ENCODE measurements at places on chromosomes 12 and 14. TPM values are rescaled to one million over a fixed set of nuclear protein-coding genes. Genes with fewer than 3 reads are reported as not detected.

FSCB gene
- not detected for total RNA-seq

ANKRD9 gene
- 52.0 TPM for total RNA-seq

RTN1 gene
- 3.7 TPM for total RNA-seq

TEX52 gene
- total RNA-seq, result not detected

DNA sequence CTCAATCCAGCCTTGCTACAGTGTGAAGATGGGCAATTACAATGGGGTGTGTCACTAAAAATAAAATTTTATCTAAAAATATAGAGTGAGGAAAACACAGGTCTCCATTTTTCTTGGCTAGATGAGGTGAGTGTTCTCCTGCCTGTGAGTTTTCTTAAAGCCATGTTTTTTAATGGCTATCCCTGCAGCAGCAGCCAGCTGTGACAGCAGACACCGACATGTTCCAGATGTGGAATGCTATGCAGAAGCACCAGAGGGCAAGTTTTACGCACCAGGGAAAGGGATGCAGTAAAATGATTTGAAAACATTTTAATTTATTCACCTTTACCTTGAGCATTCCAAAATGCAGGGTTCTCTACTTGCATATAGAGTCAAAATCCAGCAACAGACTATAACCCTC is 577.0 kb upstream of the STXBP6 start:
- no peak for DNase-seq

GRCh38 chr12:109553906-109554500 is 19.3 kb downstream of the MMAB start:
- no peak for DNase-seq

- DNase-seq, result no peak
These were observed 1720.2 kb upstream of the SEL1L start for GRCh38 chr14:83253870-83254269.

DNA sequence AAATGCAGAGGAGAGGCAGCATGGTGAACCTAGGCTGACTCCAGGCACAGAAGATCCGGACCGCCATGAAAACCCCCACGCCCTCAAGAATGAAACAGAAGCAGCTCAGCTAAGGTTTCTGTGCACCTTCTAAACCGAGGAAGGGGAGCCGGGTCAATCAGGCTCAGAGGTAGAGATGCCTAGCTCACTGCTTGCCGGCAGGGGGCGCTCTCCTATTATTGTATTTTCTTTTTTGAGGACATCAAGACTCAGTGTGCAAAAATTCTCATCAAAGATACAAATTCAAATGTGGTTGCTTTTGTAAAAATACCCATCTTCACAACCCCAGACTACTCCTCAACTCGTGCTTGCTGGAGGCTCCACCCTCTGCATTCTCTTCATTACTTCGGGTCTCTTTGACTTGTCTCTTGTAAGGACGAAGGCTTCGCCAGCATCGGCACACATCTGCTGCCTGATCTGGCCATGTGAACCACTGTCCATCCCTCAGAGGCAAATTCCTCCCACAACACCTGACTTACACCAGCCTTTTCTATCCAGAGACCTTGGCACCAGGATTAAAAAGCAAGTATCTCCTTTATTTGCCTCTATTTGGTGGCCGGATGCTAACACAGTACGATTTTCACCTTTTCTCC is 33.4 kb upstream of the RNASE3 start:
- DNase-seq, result peak; percentile 69

DNA sequence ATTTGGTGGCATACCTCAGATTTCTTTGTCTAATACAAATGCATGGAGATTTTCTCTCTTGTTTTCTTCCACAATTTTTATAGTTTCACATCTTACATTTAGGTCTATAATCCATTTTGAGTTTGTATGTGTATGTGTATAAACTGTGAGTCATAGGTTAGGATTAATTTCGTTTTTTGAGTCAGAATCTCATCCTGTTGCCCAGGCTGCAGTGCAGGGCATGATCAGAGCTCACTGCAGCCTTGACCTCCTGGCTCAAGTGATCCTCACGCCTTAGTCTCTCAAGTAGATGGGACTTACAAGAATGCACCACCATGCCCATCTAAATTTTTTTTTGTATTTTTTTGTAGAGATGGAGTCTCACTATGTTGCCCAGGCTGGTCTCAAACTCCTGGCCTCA is 71.6 kb downstream of the OTOGL start:
- no peak for DNase-seq

- DNase-seq, result no peak
These were observed at the start of gene OR5AU1 for GRCh38 chr14:21155963-21156362. TSS of gene OR5AU1 (minus strand) at chr14:21156063. CDS start at chr14:21155872, 191 bp downstream.

DNA sequence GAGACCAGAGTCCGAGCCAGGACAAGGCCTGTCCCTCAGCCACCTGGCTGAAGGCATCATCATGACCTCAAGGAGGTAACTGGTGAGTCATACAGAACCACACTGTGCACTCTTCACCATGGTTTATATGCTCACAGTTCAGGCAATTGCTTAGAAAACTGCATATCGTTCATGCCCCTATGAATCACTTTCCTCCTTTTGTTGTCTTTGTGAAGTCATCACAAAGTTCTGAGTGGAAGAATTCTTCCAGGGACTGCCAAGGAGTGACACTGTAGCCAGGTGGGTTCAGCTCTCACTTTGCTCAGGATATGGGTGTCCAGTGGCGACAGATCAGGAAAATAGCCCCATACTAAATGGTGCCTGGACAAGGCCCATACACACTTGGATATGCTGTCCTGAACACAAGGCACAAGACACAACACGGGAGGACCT is 92.5 kb downstream of the DPF3 start:
- no peak for DNase-seq

- no peak for DNase-seq
These were observed 303.6 kb downstream of the CEP128 start for GRCh38 chr14:80637756-80638619.

- DNase-seq, result no peak
These were observed 57.8 kb downstream of the ATG14 start for GRCh38 chr14:55353686-55354467.

GRCh38 chr12:21571046-21571445 is 33.6 kb downstream of the GYS2 start:
- no peak for DNase-seq

DNA sequence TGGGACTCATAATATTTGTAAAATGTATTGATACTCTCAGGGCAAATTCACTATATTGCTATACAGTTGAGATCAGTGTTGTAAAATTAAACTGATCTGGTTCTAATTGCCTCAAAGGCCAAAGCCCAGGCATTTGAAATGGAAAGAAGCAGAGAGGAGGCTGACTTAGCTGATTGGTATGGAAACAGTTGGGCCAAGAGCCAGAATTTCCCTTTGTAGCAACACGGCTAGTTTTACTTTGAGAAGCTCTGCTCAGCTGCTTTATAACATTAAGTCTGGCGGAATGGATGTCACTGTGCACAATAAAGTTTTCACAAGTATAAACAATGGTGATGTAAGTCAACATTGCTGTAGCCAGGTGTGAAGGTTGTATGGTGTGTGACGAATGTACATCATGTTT is 186.4 kb downstream of the MSRB3 start:
- DNase-seq, result no peak

DNA sequence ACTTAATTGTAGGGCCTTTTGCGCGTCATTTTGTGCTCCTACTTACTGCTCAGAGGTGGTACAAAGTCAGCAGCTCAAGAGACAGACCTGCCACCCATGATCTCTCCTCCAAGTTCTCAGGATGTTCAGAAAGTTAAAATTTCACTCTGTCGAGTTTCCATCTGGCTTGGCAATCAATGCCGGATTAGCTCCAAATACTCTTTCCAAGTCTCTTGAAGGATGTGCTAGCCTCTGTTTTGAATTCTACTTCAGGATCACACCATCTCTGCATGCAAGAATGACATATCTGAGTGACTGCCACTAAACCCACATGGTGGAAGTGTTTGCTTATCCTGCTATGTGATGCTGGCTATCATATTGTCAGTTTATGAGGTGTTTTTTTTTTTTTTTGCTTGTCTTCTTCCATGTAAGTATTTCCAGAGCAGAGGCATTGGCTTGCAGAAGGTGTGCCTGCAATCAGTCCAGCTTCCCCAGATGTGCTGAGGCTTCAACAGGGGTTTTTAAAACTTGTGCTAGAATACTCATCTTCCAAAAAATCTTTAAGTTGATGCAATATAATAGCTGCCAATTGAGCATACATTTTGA is 125.6 kb downstream of the RGS6 start:
- DNase-seq, result no peak

DNA sequence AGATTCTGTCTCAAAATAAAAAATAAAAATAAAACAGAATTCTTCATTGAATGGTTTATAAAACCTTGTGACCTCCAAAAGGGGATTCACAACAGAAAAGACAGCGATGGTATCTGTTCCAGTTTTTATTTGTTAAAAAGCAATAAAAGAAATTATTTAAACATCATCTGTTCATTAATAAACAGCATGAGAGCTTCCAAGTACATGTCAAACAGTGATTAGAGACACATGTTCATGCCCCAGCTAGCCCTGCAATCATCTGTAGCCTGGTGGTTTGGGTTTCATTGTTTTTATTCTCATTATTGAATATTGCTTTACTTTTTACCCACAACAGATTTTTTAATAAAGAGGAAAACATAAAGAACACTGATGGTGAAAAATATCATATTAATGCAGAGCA is 173.3 kb downstream of the ANO2 start:
- no peak for DNase-seq

DNA sequence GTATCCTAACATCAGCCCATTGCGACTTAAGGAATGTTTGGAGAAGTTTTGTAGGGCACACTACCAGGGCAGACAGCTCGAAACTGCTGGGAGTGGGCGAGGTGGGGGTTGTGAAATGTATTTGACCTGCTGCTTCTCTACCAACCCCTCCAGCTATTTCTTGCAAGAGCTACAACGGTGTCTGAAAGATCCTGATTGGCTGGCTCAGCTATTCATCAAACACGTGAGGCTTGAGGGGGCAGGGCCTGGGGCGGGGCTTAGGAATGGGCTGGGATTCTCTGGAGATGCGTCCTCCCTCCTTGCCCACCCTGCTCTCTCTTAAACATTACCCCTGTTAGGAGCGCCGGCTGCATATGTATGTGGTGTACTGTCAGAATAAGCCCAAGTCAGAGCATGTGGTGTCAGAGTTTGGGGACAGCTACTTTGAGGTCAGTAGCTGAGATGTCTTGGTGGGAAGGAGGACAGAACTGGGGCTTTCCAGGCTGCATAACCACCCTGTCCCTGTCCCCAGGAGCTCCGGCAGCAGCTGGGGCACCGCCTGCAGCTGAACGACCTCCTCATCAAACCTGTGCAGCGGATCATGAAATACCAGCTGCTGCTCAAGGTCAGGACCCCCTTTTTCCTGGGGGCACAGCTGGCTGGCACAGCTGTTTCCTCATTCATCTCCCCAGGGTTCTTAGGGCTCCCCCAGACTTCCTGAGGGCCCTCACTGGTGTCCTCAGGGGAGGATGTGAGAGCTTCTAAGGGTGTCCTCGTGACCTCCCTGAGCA is 3.1 kb downstream of the ARHGEF25 start:
- DNase-seq, result peak; percentile 94

- no peak for DNase-seq
These were observed 206.5 kb downstream of the EFCAB11 start for GRCh38 chr14:89748004-89748403.

DNA sequence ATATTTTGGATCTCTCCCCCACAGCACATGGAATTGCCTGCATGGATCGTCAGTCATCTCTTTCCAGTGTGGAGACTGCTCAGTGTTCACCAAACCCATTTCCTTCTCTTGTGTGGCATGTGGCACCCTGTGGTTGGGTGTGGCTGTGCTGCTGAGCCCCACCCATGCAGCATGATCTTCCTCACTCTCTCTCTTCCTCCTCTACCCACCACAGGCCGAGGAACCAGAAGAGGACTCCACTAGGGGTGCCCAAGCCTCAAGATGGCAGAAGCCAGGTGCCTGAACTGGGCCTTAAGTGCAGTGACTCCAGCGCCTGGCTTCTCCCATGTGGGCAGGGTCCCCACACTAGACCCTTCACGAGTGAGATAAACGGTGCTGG is 66.8 kb upstream of the GPR68 start:
- DNase-seq, result no peak

Measured in H7 (cell line).